Urinary bladder (tissue), 4 donors: ENCODE measurements at places on chromosomes 4 and X. TPM values are rescaled to one million over a fixed set of nuclear protein-coding genes. Genes with fewer than 3 reads are reported as not detected.

Gene PHOX2B
- 3.3 TPM for total RNA-seq

Gene ADH1B
- total RNA-seq = 97.0 TPM

Gene ETDA
- total RNA-seq = not detected

Gene NUDT11
- total RNA-seq = 11.4 TPM

Gene ZXDA
- total RNA-seq = 12.7 TPM

Gene DYNLT3
- 50.8 TPM for total RNA-seq

Gene IDUA
- 7.9 TPM for total RNA-seq

Gene ARAP2
- 34.1 TPM for total RNA-seq

Gene ATP2B3
- total RNA-seq = 0.69 TPM

Gene HELT
- not detected for total RNA-seq

Gene CYLC1
- total RNA-seq = not detected

Gene XKRX
- total RNA-seq = 0.63 TPM

Gene NPNT
- 50.6 TPM for total RNA-seq

Gene MAGEB10
- not detected for total RNA-seq

Gene SAGE1
- total RNA-seq = not detected

Gene GPC3
- 192 TPM for total RNA-seq

Gene ADH4
- not detected for total RNA-seq

Gene EFHC2
- total RNA-seq = 6.1 TPM

Gene EPHA5
- 4.1 TPM for total RNA-seq

Gene GPRIN3
- total RNA-seq = 7.2 TPM

Gene ZFYVE28
- 6.3 TPM for total RNA-seq

Gene WAS
- total RNA-seq = 1.0 TPM

Gene VCX3A
- total RNA-seq = not detected
